Activated CD4-positive, CD25-positive, alpha-beta regulatory T cell treated with anti-CD3 and anti-CD28 coated beads, Interleukin-2, amount 50 U/mL, for 16 hours (primary cell): ENCODE measurements at places on chromosomes 5 and 9.

- DNase-seq, result no peak
These were observed 20.9 kb upstream of the CAMSAP1 start for GRCh38 chr9:135928074-135928730.

DNA sequence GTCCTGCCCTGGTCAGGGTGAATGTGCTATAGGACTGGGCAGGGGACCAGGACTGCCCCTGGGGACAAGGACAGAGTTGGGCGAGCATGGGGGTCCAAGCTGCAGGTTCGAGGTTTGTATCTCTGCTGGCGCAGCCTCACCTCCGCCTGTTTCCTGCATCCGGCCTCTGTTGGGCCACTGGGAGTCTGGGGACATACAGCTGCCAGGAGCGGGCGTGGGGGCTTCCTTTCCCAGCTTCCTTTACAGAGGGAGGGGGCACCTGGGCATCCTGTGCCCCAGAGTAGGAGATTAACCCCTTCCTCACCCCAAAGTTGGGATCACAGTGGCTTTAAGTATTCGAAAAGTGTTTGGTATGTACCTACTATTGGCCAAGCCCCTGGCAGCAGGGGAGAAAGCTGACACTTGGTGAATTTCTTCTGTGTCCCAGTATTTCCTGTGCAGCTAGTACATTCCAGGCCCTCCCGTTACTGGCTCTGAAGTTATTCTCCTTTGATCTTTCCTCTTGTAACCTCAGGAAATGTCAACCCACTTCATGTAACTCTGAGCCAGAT is 19.0 kb downstream of the OLFML2A start:
- no peak for DNase-seq

GRCh38 chr9:129501771-129502319 is 119.1 kb downstream of the C9orf50 start:
- DNase-seq, result no peak

DNA sequence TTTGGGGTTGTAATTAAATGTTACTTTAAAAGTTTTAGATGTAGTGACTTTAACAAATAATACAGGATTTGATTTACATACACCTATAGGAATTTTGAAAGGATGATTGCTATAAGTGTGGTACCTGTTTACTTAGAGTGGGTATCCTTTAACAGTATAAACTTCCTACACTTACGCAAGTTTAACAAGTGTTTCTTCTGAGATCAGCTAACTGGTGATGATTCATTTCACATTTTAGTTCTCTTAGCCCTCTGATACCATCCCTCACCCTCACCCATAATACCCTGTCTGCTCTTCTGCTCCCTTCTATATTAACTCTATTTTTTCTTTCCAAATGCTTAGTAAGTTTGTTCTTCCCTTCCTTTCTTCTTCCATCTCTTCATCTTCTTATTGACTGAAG is 197.9 kb downstream of the GDNF start:
- DNase-seq, result no peak

DNA sequence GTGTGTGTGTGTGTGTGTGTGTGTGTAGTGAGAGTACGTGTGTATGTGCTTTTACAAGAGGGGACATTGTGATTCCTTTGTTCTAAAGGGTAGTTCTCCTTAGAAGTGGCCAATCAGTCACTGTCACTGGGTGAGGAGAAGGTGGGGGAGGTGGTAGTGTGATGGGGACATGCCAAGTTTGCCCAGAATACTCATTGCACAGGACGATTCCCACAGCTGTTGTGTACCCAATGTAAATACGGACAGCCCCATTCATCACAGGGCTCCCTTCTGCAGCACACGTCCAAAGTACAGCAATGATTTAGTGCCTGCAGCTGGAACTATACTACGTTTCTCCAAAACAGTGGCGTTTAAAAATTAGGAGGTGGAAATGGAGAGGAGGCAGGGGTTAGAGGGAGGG is 287.8 kb downstream of the TLR4 start:
- DNase-seq, result no peak

DNA sequence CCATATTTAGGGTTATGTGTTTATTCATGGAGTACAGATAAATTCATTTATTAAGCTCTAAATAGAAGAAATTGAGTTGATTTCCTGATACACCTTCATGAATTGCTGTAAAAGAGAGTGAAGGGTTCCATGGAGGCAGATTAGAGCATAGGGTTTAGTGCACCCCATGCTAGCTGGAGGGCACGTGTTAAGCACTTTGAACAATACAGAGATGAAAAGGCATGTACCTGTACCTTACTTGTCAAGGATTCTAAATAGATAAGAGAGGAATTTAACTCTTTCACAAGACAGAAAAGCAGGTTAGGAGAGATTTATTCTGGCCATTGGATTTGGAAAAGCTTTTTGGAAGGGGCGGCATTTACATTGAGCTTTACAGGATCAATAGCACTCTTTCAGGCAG is 23.3 kb downstream of the TNFAIP8 start:
- no peak for DNase-seq

DNA sequence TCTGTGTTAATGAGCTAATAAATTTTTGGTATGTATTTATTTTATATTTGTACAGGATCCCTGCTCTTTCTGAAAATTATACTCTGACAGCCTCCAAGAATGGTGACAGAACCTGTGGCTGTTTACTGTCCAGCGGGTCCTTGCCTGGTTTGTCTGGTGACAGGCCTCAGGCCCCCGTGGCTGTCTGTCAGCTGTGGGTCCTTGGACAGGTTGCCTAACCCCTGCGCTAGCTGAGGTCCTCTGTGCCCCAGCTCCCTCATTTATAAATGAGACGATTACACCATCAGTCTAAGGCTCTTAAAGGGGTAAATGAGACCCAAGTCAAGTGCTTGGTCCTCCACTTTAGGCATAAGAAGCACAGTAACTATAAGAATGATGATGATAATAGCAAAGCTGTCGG is 125.1 kb upstream of the COL5A1 start:
- DNase-seq, result no peak

DNA sequence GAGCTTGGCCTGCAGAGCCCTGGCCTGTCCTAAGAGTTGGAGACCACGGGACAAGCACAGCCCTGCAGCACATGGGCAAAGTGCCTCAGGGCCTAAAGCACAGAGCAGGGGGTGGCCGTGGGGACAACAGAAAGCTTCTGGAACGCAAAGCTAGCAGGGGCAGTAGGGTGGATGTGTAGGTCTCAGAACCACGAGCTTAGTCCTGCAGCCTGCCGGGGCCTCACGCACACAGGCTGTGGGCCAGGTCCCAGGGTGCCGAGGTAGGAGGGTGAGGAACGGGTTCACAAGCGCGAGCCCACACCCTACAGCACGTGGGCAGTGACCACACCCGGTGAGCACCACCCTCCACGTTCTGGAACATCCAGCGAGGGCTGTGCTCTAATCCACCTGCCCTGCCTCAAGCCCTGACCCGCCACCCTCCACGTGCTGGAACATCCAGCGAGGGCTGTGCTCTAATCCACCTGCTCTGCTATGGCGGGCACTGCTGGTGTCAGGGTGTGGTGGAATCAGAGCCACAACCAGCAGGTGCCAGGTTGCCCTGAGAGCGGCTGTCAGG is 9.3 kb downstream of the CLPTM1L start:
- DNase-seq, result no peak

DNA sequence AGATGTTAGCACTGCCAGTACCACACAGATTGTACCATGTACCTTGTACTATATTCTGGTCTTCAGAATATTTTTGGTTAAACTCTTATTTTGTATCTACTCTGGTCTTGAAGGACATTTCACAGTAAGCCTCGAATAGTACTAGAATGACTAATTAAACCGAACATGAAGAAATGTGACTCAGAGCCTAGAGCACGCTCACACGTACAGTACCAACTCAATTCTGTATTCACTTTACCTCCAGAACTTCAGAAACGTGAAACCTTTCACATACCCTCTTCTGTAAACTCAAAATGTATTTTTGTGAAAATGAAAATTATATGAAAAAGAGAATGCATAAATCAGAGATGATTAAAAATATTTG is 112.8 kb downstream of the MVB12B start:
- DNase-seq, result no peak

DNA sequence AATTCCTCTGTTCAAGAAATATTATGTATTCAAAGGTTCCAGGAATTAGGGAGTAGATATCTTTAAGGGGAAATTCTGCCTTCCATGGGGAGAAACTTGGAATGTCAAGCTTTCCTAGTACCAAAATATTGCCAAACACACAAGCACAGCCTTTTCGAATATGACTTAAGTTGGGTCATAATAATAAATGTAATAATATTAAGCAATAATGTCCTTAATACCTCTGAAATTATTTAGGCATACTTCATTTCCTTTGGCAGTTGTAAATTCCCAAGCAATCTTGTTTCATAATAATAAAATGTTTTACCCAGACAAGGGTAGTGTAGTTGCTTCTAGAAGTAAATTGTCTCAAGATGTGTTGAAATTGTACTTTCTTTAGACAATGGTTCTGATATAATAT is 630.3 kb upstream of the CDH18 start:
- DNase-seq, result no peak

DNA sequence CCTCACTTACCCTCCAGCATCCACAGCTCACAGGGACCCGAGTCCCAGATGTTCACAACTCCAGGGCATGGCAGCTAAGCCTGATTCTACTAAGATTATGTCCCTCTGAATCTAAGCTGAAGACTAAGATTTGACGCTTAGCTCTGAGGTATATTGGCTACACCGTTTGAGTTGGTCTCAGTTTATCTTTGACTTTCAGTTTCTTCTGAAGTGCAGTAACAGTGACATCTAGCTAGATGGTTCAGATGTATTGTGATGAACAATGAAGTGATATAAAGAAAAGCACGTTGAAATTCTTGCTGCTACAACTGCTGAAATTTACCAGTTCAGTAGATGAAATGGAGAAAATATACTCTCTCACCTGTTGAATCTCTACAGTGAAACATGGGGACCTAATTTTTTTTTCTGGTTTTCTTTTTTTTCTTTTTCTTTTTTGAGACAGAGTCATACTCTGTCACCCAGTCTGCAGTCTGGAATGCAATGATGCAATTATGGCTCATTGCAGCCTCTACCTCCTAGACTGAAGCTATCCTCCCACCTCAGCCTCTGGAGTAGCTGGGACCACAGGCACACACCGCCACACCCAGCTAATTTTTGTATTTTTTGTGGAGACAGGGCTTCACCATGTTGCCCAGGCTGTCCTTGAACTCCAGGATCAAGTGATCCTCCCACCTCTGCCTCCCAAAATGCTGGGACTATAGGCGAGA is 15.7 kb downstream of the RFK start:
- DNase-seq, result no peak

GRCh38 chr5:126023994-126024441 is 399.2 kb upstream of the GRAMD2B start:
- no peak for DNase-seq

DNA sequence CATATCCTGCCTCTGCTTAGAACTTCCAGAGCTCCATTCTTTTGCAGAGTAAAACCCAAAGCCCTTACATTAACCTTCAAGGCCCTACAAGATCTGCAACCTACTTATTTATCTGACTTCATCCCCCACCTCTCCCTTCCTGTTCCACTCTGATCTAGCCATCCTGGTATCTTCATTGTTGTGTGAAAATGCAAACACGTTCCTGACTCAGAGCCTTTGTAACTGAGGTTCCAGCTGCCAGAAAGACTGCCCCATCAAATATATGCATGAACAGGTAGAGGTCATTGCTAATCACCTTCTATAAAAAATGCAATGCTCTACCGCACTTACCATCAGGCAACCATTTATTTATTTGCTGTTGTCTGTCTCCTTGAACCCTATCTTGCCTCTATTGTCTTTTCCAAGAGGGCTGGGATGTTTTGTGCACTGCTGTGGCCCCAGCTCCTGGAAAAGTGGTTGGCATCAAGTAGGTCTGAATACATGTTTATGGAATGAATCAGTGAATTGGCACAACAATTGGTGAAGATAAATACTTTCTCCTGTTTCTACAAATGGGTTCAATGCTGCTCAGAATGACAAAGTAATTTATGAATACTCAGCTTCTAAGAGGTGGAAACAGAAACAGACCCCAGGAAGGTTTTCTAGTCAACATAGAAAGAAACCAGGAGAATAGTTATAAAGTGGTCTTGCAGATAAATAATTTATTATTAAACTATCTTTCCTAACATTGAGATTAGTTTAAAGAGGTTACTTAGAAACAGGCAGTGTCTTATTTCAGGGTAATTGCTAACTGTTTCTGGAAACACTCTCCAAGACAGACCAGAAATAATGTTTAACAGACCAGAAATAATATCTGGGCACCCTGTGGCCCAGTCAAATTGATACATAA is 230.6 kb upstream of the CD180 start:
- DNase-seq, result no peak

GRCh38 chr5:60287174-60287771 is 393.7 kb upstream of the PDE4D start:
- DNase-seq, result no peak

DNA sequence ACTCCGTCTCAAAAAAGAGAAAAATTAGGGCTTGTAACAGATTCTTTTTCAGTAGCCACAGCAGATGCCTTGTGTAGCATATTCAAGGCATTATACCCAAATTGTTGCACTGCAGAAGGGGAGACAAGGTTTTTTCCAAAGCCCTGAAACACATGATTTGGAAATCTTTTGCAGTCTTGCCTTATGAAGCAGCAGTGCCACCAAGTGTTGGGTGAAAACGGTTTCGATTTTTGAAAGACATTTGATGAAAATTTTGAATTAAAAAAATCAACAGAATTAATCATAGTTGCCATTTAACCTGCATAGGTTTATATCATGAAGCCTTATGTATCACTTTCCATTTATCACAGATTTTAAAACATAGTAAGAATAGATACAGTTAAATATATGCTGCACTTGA is 479.5 kb downstream of the TAF11L14 start:
- no peak for DNase-seq

DNA sequence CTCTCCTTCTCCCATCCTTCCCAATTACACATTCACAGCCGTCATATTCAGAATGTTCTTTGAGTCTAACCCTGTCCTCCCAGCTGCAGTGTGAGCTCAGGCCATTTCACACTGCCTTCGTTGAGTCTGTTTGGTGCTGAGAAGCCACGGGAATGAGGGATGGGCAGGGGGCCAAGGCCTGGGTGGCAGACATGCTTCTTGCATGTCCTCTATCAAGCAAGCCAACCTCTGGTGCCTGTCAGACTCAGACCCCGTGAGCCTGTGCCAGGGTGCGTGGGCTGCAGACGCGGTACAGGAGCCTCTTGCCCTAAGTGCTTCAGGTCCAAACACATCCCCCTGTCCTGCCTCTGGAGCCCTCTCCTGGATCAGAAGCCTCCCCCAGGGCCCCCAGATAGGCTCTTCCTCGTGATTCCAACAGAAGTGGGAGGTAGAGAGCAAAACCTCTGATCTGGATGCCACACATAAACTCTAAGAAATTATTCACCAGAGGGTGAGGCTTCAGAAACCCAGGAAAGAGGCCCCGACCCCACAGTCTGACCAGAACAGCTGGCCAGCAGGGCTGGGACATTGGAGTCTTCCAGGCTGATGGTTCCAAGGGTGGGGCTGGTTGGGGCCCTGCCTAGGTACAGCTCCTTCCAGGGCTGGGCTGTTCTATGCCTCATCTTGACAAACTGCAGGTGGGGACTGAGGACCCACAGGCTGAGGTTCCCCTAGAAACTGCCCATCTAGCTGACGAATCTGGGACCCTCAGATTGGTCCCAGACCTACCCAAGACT is 46.7 kb upstream of the CDKN2AIPNL start:
- no peak for DNase-seq

GRCh38 chr5:173410459-173411233 is 82.4 kb upstream of the STC2 start:
- DNase-seq, result no peak
